Suppressor macrophage treated with lipopolysaccharide for 1 hour (primary cell): ENCODE measurements at places on chromosomes 13 and 19.

- DNase-seq: no peak
These were observed 53.0 kb downstream of the ARHGEF7 start for GRCh38 chr13:111168107-111168506.

DNA sequence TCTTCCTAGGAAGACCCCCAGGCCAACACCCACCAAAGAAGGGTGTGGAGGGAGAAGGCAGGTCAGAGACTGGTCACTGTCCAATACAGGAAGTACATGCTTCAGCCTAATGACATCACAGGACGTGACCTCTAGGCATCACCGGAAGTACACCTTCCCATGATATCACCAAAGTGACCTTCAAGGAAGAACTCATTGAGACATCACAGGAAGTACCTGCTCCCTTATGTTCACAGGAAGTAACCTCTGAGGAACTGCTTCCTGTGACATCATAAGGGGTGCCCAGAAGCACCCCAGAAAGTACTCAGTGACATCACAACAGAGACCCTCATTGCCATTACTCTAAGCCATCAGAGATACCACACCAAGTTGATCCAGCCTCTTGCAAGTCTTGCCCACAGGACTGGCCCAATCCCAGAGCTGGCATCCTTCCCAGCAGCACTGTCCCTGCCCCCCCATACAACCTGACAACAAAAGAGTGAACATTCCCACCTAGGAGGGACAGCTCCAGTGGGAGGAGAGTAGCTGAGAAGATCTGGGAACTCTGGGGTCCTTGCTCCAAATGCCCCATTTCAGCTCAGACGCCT lies 24.2 kb upstream of the NANOS2 start:
- no peak for DNase-seq

GRCh38 chr13:65265988-65266387 lies 1964.1 kb downstream of the PCDH9 start:
- no peak for DNase-seq

GRCh38 chr13:110470272-110471009 lies 91.1 kb downstream of the RAB20 start:
- peak; percentile 55 for DNase-seq

- no peak for DNase-seq
These were observed 146.3 kb downstream of the TM9SF2 start for GRCh38 chr13:99647596-99647985.

DNA sequence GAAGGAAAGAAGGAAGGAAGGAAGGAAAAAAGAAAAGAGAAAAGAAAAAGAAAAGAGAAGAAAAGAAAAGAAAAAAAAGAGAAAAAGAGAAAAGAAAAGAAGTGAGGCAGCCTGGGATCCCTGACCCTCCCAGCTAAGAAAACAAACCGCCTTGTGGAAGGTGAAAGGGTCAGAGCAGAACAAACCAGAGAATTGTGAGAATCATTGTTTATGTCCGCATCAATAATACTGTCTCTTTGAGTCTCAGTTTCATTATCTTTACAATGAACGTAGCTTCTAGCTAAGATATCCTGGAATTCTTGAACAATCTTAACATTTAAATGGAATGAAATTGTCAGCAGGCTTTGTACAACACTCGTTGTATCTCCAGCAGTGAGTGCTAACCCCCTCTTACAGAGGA lies 66.4 kb upstream of the SERP2 start:
- no peak for DNase-seq

GRCh38 chr19:4586691-4587090 lies 27.2 kb upstream of the SEMA6B start:
- DNase-seq: peak; percentile 66

DNA sequence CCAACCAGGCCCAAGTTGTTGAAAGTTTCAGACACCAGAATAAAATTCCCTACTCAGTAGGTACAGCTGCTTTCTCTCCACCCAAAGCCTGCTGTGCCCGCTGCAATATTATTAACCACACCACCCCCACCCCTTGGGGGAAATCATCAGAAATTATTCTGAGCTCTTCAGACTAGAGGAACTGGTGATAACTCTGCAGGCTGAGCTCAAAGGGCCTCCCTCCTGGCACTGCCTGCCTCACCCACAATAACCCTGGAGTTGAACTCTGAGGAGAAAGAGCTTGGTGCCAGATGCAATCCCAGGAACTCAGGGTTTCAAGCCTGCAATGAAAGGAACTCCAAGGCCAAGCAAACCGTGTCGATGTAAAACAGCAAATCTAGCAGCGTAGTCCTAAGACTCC lies 381.7 kb upstream of the ZNF507 start:
- DNase-seq: no peak
